ENCODE measurements at places on chromosomes 3 and 15. TPM values are rescaled to one million over a fixed set of nuclear protein-coding genes. Genes with fewer than 3 reads are reported as not detected.

- DNase-seq: no peak
These were observed 215.9 kb upstream of the PEX5L start for GRCh38 chr3:180252683-180253082.

DNA sequence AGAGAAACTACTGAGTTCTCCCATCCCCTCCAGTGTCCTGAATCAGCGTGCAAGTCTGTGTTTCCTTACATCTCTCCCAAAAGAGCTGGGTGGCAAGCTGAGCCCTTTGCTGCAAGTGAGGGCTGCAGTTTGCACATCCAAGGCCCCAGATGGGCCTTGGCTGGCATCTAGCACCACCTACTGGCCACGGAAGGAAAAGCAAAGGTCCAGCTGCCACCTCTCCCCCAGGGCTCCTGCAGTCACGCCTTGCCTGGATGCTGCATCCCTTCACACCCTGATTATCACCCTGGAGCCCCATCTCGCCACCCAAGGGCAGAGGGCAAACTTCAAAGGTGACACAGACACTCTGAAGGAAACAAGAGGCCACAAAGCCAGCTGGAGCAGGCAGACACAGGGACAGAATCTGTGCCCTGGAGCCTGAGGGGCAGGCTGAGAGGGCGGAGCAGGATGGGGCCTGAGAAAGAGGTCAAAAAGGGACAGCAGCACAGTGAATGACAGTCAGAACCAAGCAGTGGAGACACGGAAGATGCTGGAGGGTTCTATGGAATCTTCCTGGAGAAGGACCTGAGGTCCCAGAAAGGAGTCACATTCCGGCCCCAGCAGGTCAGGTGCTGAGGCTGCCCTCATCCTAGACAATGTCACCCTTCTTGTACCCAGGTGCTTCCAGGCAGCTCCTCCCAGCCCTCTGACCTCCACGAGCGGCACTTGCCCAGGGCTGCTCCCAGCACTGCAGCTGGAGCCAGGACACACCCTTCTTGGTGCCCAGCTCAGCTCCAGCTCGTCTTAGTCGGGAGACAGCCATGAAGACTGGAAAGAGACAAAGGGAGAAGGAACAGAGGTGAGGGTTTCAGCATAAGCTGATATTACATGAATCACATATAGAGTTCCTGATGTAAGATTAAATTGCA is 18.3 kb upstream of the NTRK3 start:
- peak; percentile 22 for DNase-seq

The LEKR1 gene
- 0.55 TPM for total RNA-seq

- no peak for DNase-seq
These were observed 3.7 kb upstream of the B3GALNT1 start for GRCh38 chr3:161108840-161109239.

GRCh38 chr3:116701070-116701469 is 8.5 kb upstream of the TUSC7 start:
- no peak for DNase-seq

- DNase-seq: no peak
These were observed 410.3 kb downstream of the NAALADL2 start for GRCh38 chr3:175269394-175269793.

The DGKG gene
- total RNA-seq: 0.04 TPM

- DNase-seq: no peak
These were observed 7.0 kb upstream of the TFG start for GRCh38 chr3:100702082-100702979.

- no peak for DNase-seq
These were observed 404.5 kb upstream of the TPM1 start for GRCh38 chr15:62637950-62638619.

DNA sequence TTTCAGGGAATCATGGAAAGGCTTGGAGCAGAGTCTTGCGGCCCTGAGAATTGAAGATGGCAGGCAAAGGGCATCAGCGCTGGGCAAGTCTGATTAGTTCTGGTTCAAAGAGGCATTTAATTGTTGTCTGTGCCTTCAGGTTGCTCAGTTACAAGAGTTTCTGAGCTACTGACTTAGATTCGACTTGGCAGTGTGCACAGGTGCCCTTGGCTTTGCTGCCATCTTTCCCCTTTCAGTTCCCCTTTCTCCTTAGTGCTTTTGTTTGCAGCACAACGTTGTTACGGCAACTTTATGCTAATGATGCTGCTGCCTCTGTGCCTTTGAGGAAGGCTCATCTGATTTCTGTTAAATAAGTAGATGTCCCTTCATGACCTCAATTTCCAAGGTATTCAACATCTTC is 12.5 kb downstream of the P2RY14 start:
- no peak for DNase-seq

The RYR3 gene
- total RNA-seq: not detected

DNA sequence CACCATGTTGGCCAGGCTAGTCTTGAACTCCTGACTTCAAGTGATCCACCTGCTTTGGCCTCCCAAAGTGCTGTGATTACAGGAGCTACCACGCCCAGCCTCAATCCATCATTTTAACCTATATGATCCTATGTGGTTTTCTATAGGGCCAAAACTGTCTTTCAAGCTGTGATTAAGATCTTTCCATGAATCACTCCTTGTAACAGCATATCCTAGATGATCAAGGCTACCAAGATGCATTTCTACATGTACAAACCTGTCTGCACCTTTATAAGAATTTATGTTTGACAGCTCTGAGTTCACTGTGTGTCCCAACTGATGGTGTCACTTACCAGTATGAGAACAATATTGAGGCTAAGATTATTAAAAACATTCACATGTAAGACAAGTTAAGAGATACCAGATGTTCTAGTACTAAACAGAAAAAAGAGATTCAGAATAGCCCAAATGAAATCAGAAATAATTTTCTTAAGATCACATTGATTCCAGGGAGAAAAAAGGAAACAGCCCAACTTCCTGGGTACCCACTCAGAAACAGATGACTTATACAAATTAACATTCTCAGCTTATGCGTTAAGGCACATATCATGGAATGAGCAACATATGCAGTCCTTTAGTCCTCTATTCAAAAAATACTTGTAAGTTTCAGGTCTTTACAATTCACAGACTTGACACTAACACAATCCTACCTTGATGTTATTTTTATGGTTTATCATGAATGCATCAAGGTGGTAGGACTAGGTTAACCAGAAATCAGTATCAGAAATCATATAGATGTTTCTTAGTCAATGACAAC is 24.8 kb upstream of the PPIB start:
- no peak for DNase-seq

DNA sequence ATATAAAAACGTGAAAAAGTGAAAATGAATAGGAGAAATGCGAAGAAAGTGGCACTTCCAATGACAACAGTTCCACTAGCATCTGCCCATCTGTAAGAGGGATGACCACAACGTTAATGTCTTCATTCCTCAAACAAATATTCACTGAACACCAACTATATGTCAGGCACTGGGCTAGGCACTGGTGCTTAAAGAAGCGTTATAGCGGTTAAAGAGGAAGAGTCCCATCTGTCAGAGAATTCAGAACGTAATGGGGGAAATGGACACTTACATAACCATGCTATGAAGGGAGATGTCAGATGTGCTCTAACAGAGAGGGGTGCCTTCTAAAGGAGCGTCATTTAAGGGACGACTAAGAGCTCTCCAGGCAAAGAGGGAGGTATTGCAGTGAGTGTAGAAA is 8.2 kb downstream of the RUBCN start:
- DNase-seq: no peak

- DNase-seq: no peak
These were observed at the start of gene IL17RE for GRCh38 chr3:9902372-9903237. Gene IL17RE (plus strand): TSS chr3:9902848. CDS start chr3:9902933, 85 bp downstream.

- no peak for DNase-seq
These were observed 27.9 kb upstream of the SEMA3F start for GRCh38 chr3:50127251-50127691.

The THPO gene
- not detected for total RNA-seq

- DNase-seq: no peak
These were observed 152.5 kb downstream of the FOXP1 start for GRCh38 chr3:71430941-71431552.

DNA sequence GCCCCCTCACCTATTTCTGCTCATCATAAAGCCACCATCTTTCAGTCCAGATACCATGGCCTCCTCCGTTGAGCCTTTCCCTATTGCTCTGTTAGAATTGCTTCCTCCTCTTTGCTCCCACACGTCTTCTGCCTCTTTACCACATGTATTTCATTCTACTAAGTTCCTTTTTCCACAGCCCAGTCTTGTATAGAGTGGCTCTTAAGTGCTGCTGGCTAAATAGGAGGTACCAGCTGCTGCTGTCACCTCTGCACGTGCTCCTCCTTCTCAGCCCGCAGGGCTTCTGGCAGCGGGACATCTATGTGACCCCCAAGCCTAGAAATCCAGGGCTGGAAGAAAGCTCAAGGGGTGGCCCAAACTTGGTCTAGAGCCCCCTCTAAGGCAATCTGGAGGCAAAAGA is 38.8 kb upstream of the PLXND1 start:
- DNase-seq: no peak

The SNX1 gene
- total RNA-seq: 90.1 TPM

- DNase-seq: peak; percentile 82
These were observed 27.4 kb upstream of the FOXB1 start for GRCh38 chr15:59976480-59977271.

- no peak for DNase-seq
These were observed 19.6 kb downstream of the SUMF1 start for GRCh38 chr3:4447295-4447999.

DNA sequence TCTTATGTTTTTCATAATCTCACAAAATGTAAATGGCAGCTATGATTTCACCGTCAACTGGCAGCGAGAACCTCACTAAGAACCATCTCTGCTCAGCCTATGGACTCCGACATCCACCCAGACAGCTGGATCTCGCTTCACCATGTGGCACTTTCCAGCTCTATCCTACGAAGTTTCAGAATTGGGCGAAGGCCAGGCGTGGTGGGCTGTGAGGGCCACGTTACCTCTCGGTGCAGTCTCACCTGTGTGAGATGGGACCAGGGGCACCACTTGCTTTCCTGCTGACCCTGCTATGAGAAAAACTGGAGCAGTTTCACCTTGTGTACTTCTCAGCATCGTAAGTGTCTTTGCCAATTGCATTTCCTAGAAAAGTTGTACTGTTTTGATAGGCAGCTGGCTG is 32.3 kb downstream of the CHDH start:
- DNase-seq: no peak

Measured in CD8-positive, alpha-beta memory T cell (primary cell).